Upper lobe of left lung (tissue), 6 donors: ENCODE measurements at places on chromosomes 16 and 17.

- peak; percentile 58 for DNase-seq
Observed at GRCh38 chr16:85571813-85572619, 41.1 kb upstream of the GSE1 start.

GRCh38 chr17:41777574-41778188 lies 8.8 kb downstream of the JUP start:
- DNase-seq: peak; percentile 69

- no peak for DNase-seq
Observed at GRCh38 chr16:54360681-54361080, 74.1 kb upstream of the IRX3 start.

DNA sequence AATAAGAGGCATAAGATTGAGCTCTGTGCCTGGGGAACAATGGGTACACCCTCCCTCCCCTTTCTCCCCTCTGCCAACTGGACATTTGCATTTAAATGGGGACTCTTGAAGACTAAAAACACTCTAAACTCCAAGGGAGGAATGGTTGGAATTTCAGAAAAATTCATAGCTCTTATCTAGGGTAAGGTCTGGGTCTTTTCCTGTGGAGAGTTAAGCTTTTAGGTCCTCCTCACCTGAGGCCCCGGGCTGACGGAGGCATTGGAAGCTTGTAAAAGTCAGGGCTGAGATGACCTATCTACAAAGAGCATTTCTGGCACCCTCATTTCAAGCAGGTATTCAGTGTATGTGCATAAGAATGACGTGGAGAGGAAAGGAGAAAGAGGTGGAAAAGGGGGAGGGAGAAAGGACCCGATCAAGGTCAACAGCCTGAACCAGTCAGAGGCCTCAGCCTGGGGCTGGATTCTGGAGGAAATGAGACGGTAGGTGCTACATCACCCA lies 78.0 kb downstream of the RAP1GAP2 start:
- no peak for DNase-seq

DNA sequence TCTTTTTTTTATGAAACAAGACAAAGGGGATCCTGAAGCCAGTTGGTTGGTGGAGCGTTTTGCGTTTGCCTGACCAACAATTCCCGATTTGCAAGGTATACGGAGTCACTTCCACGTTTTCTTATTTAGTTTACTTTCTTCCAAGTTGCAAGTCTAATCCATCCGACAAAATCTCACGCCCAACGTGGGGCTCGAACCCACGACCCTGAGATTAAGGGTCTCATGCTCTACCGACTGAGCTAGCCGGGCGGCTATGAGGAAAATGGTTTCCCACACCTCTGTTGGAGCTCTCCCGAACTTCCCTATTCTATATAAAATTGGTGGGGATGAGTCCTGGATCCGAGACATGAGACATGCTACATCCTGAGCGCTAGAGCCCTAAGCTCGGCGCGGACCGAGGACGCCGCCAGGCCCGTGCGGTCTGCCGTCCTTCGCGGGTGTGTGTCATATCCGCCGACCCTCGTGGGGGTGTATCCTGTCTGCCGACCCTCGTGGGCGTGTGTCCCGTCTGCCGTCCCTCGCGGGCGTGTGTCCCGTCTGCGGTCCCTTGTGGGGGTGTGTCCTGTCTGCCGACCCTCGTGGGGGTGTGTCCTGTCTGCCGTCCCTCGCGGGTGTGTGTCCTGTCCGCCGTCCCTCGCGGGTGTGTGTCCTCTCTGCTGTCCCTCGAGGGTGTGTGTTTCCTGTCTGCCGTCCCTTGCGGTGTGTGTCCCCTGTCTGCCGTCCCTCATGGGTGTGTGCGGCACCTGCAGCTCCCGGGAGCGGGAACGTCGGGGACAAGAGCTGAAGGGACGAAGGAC lies 22.6 kb downstream of the ZNF213 start:
- peak; percentile 66 for DNase-seq

DNA sequence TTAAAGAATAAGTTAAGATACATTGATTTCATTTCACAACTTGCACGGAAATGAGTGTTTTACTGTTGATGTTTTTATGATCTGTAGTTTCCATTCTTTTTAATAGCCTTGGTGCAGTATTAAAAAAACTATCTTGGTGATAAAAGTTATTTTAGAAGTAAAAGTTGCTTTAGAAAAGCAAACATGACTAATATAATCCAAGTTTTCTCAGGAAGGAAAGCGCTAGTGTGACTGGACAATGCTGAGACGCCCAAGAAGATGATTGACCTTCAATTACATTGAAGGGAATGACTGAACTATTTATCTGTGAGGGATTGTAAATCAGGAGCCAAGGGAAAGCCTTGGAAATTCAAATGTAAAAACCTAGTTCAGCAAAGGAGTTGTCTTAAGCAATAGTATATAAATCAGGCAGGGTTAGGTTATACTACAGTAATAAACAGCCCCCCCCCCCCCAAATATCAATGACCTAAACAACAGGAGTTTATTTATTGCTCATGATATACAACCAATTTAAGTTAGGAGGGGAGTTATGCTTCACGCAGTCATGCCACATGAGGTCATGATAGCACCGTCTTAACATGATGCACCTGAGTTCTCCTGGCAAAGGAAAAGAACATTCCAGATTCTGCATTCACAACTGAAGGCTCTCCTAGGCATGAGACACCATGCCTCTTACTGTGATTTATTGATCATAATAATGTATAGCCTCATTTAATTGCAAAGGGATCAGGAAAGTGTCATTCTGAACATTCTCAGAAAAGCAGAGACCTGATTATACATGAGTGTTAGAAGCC lies 443.8 kb downstream of the CDH13 start:
- DNase-seq: no peak

DNA sequence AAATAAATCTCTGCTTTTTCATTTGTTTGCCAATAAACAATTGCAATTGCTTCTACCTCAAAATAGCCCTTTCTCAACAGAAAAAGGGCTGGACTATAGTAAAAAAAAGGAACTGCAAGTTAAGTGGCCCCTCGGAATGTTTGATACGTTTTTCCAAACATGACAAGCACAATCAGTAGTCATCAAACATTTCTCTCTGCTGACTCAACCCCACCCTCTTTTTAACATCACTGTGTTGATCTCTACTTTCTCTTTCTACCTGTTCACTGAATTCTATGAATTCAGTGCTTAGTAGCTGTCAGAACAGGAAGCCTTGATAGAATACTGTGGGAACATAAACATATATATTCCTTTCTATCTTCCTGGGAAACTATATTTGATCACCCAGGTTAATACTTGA lies 116.5 kb upstream of the AXIN2 start:
- no peak for DNase-seq

DNA sequence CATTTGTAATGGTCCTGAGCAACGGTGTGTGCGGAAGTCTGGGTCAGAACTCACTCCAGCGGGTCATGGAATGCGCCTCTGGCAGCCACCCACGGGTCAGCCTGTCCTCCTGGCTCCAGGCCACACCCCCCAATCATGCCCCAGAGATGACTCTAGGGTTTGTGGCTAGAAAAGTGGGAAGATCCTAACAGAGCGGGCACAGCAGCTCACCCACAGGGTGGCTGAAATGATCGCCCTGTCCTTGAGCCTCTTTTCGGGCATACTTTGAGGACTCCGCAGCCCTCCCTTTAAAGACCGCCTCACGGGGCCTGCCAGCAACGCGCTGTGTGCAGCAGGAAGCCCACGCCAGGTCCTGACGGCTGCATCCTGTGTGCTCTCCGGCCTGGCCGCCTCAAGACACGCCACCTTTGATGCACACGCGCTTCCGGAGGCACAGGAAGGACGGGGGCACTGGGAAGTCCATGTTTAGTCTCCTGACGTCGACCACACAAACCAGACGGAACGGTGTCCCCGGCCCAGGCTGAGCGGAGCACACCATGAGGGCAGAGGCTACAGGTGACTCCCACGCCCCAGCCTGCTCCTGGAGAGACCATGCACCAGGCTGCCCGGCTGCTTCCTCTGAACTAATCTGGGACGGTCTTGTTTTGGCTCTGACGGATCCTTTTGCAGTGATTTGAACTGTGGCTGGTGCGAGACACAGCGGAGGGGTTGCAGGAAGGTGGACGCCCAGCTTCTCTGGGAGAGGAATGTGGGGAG lies 92.9 kb downstream of the TBC1D16 start:
- peak; percentile 66 for DNase-seq

- DNase-seq: no peak
Observed at GRCh38 chr17:1787301-1787902, 25.5 kb downstream of the SERPINF1 start.

DNA sequence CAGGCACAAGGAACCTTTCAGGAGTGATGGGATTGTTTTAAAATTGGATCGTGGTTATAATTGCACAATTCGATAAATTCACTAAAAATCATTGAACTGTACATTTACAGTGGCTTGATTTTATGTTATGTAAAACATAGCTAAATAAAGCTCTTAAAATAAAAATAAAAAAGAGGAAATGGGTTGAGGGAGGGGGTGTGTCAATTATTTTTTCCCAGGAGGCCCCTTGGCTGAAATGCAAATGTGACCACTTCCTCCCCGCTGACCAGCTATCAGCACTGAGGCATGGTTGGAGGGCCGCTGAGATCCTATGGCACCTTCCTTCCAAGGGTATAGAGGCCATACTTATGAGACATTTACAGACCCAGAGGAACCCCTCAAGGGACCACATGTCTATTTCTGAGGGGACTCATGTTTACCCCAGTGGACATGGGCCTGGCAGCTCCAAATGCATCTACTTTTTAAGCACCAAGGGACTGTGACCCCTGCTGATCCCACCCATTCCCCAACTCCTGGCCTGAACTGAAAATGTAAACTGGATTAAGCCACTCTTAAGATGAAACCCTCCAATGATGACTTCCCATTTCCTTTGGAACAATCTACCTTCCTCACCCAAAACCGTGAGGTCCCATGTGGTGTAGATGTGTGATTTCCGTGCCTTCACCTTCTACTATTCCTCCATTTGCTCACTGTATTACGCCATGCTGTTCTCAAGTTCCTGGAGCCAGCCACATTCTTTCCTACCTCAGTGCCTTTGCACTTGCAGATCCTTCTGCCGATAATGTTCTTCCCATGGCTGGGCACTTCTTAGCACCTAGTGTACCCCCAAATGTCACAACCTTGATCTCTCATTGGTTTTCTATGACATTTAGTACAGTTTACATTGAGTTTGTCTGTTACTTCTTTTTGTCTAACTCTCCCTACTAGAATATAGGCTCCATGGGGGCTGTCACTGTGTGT lies 2.8 kb upstream of the IL21R start:
- no peak for DNase-seq
